ENCODE measurements at places on chromosomes 5 and 9.

- no peak for DNase-seq
These were observed 780 bp downstream of the CDC37L1 start for GRCh38 chr9:4680173-4680525.

GRCh38 chr9:34896112-34896511, 62.0 kb upstream of the PHF24 start:
- no peak for DNase-seq

- no peak for DNase-seq
These were observed 94.6 kb upstream of the DMRT1 start for GRCh38 chr9:746661-747434.

- DNase-seq = no peak
These were observed at the start of gene RGS3 for GRCh38 chr9:113463418-113464285. Gene RGS3 (plus strand): TSS chr9:113463727. CDS start chr9:113463803, 76 bp downstream.

- no peak for DNase-seq
These were observed 8.5 kb downstream of the HCN1 start for GRCh38 chr5:45687701-45688100.

Measured in activated CD4-positive, alpha-beta T cell treated with anti-CD3 and anti-CD28 coated beads for 4 hours (primary cell).